ENCODE measurements at places on chromosomes 2 and 18.

- DNase-seq: no peak
Observed at GRCh38 chr2:217000406-217000805, 140.5 kb upstream of the TNP1 start.

GRCh38 chr2:62672601-62673000 lies 32.9 kb upstream of the EHBP1 start:
- no peak for DNase-seq

DNA sequence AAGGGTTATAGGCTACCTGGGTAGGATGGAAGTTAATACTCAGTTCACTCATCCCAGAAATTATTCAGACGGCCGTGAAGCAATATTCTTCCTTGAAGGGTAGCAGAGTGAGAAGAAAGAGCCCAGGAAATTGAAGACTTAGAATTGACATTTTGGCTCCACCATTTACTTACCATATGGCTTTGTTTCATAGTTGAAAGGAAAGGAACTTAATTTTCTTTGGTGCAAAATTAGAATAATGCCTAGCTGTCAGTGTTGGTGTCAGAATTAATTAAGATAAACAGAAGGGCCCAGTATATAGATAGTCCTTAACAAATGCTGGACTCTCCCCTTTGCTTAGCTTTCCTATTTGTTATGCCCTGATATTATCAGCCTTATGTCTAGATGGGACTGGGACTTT lies 263.2 kb downstream of the KCNJ3 start:
- DNase-seq: no peak

DNA sequence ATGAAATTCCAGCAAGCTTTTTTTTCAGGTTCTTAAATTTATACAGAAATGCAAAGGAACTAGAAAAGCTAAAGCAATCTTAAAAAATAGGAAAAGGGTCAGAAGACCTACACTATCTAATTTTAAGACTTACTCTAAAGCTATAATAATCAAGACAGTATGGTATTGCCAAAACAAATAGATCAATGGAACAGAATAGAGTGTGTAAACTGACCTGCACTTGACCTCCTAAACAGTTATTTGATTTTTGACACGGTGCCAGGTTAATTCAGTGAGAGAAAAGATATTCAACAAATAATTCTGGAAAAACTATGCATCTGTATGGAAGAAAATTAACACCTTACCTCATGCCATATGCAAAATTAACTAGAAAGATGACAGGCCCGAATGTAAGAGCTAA lies 73.6 kb downstream of the OLA1 start:
- no peak for DNase-seq

DNA sequence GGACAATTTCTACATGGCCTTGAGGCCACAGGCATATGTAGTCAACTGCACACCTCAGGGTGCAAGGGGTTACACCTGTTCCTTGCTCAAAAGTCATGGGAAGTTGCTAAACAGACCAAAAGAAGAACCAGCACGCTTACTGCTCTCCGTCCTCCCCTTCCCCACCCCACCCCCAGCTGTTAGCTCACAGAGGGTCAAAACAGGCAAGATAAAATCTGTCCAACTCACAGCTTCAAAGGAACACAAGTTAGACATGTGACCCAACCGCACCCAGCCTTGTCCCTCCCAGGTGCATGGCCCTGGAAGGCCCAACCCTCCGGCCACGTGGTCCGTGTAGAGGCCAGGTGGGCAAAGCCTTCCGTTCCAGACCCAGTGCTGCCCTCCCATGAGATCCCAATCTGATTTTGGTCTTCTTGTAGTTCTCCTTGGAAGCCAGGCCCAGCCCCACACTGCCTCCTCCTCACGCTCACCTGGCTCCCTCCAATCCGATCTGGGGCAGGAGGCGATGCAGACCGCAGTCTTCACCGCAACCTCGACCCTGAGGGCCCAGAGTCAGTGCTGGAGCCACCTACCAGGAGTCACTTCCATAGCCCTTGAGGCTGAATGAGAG lies 14.5 kb upstream of the ASPRV1 start:
- DNase-seq: no peak

GRCh38 chr18:62862466-62862865 lies 147.1 kb downstream of the PHLPP1 start:
- DNase-seq: no peak

- DNase-seq: peak; percentile 2
Observed at GRCh38 chr18:41378598-41378997, 576.4 kb upstream of the PIK3C3 start.

DNA sequence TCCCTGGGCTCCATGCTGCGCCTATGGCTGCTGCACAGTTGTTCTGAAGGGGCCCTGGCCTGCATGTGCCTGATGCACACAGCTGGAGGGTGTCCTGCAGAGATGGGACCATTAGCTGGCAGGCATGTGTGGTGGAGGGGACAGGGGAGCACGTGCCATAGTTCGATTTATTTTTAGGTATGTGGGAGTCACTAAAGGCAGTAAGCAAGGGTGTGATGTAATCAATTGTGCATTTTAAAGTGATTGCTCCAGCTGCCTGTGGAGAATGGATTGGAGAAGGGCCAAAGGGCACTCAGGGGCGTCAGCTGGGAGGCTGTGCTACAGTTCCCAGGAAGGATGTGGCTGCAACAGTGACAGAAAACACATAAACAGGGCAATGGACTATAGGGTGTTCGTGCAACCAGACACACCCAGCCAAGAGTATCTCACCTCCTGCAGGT lies 205.1 kb downstream of the ARL4C start:
- DNase-seq: peak; percentile 41

GRCh38 chr2:197674591-197674990 lies 796 bp downstream of the RFTN2 start:
- no peak for DNase-seq

- no peak for DNase-seq
Observed at GRCh38 chr18:77147418-77147852, 14.9 kb upstream of the MBP start.

GRCh38 chr2:974054-974453 lies 23.4 kb downstream of the SNTG2 start:
- DNase-seq: no peak

GRCh38 chr2:130901061-130901460 lies 64.3 kb downstream of the ARHGEF4 start:
- DNase-seq: no peak

DNA sequence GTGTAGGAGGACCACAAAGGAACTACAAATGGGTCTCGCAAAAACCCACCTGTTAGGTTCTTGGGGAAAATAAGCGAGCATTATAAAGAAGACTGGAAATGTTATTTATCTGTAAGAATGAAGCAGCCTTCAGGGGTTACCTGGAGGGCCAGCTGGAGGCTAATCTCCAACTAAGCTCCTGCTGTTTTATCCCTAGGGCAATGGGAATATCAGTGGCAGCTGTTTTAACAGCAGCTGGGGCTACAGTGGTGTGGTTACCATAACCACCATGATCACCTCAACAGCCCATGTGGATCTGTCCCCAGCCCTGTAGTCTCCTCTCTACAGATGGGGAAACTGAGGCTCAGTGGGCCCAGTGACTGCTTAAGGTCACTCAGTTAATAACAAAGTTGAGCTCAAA lies 108.1 kb downstream of the FTCDNL1 start:
- no peak for DNase-seq

GRCh38 chr2:28377195-28377816 lies 15.4 kb upstream of the FOSL2 start:
- DNase-seq: no peak

GRCh38 chr2:17059458-17059857 lies 393.8 kb upstream of the CYRIA start:
- DNase-seq: no peak

DNA sequence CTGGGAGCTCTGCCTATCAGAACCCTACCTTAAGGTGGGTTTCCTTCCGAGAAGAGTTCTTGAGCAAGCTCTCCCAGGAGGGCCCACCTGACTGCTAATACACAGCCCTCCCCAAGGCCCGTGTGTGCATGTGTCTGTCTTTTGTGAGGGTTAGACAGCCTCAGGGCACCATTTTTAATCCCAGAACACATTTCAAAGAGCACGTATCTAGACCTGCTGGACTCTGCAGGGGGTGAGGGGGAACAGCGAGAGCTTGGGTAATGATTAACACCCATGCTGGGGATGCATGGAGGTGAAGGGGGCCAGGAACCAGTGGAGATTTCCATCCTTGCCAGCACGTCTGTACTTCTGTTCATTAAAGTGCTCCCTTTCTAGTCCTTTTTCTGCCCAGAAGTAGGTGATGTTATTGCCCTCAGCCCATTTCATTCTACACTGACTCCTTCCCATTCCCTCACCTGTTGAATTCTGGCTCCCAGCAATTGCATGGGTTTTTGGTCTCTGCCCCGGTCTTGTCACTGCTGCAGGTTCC lies 6.5 kb downstream of the TMEM37 start:
- DNase-seq: no peak

DNA sequence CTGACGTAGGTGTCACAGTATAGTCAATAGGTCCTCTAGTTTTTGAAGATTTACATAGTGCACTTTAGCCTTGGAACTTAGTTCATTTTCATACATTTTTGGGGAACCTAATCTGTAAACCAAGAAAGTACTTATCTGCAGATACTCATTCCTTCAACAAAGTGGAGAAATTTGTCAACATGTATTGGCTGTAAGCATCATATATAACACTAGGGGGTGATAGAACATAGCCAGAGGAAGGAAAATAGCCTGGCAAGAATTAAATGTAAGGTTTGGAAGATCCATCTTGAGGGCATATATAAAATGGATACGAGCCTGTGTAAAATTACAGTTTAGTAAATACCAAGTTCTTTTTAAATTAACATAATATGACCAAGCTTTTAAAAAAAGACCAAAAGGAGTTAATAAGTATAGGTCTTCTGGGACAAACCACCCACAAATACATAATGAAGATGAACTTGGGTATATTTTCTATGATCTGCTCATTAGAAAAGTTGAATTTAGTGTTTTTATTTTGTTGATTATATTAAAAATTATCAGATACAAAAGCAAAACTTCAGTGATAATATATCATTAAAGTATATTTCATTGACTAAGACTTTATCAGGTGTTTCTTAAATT lies 18.2 kb downstream of the RPL37A start:
- DNase-seq: peak; percentile 10

DNA sequence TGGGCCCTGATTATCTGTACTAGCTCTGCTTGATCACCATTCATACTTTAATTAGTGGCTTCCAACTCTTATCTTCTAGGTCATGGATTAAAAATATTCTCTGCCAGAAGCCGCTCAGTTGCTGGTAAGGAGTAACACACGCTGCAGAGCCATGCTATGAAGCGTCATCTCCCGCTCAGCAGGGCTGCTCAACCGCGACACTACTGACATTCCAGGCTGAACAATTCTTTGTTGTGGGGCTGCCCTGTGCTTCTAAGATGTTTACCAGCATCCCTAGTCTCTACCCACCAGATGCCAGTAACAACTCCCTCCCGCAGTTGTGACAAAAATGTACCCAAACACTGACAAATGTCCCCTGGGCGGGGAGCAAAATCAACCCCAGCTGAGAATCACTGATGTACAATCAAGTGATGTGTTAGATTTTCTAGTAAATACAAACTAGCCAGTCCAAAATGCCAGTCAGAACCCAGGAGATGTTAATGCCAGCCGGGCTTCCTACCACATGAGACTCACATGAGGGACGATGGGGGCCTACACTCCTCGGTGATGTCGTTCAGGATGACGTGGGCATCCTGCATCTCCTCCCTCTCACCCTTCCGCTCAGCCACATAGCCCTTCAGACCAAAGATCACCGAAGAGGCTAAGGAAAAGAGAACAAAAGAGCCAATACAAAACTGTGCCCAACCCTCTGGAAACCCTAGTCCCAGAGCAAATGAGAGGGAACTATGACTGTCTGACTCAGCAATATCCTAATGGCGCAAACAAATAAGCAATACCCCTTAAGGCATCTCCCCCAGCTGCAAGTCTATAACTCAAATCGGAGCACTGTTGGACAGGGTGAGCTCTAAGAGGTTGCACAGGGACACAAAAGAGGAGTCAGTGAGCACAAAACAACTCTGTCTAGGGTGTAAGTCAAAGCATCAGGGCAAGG lies 15.6 kb downstream of the ILKAP start:
- DNase-seq: no peak

DNA sequence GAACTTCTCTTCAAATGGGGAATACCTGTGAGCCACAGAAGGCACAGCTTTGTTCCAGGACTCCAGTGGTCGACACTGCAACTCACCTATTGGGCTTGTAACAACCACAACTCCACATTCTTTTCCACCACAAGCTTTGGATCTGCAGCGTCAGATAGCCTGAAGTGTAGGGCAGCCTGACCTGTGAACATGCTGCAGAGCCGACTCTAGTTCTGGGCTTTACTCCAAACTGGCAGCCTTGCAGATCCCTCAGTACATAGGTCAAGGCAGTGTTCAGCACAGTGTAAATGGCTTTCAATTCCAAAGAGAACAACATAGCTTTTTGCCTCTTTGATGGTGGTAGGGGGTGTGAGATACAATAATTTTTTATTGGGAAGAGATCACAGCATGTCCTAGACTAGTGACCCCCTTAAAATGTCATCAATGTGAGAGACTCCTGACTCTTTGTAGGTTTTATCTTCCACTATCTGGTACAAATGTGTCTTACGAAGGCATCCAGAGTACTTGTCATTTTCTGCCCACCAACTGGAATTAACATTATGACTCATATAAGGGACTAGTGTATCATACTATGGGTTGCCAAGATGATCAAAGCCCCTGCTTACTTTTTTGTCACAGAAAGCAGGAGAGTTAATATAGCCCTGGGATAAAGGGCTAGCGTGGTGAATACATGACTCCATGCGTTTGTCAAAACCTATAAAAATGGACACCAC lies 149.8 kb downstream of the COPS8 start:
- DNase-seq: no peak

GRCh38 chr2:108441712-108442111 lies 7.3 kb upstream of the GCC2 start:
- no peak for DNase-seq

DNA sequence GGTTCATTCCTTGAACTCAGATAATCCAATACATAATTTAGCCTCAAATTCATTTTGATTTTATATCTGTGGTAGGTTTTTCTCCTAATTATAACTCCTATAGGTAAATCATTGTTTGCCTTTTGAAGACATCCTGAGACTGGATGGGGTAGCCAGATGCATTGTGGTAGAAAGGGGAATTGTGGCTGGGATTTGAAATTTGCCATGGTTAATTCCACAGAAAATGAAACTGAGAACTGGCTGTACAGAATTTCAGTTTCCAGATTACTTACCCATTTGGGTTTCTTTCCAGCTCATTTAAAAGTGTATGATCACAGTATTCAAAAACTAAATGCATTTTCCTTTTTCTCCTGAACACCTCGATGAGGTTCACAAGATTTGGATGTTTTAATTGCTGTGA lies 18.2 kb downstream of the CDKL4 start:
- DNase-seq: no peak

GRCh38 chr2:49111006-49111405 lies 43.3 kb downstream of the FSHR start:
- DNase-seq: no peak

- DNase-seq: no peak
Observed at GRCh38 chr2:17519486-17519885, 1.2 kb upstream of the RAD51AP2 start.

DNA sequence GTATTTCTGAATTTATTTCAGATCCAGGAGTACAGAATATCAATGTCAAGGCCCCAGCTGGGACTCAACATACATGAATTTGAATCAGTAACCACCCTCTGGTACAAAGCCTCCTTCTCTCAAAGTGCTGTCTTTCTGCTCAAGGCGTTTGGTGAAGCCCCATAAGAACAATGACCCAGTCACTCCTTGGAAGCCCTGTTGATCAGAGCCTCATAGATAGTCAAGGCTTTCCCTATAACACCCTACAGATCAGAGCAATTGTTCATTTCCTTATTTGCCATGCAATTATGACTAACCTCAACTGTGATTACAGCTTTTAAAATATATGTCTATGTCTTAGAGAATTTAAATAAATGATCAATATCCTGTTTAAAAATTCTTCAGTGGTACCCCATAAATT lies 159.1 kb upstream of the CREB1 start:
- no peak for DNase-seq

GRCh38 chr18:45571714-45572113 lies 43.6 kb upstream of the SLC14A2 start:
- no peak for DNase-seq

Measured in NCI-H774 (cell line).